ENCODE measurements at places on chromosomes 16 and 17.

DNA sequence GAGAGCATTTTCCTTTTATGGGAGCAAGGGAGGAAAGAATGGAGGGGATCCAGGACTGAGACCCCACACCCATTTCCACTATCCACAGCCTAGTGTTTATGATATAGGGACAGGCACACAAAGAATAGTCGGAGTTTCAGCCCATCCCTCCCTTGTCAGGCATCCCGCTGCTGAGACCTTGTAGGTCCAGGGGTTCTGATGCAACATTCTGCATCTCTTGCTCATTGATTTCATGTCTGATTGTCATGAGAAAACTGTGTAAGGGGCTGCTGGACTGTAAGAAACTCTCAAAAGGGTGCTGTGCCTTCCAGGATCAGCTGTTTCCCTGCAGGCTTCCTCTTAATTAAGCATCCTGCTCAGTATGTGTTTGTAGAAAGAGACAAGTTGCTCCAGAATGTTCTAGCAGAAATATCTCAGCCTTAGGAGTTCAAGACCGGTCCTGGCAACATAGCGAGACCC is 5.3 kb upstream of the POLR3E start:
- no peak for DNase-seq

DNA sequence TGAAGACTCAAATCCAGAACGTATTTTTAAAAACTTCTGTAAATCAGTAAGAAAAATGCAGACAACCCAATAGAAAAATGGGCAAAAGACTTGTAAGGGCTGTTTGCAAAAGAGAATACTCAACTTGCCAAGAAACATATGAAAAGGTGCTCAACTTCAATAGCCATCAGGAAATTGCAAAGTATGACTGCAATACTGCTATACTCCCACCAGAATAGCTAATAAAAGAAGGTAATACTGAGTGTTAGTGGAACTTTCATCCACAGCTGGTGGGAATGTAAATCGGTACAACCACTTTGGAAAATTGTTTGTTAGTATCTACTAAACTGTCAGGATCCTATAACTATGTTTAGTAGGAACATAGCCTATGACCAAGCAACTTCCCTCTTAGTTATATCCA is 48.1 kb downstream of the TBX4 start:
- DNase-seq: no peak

DNA sequence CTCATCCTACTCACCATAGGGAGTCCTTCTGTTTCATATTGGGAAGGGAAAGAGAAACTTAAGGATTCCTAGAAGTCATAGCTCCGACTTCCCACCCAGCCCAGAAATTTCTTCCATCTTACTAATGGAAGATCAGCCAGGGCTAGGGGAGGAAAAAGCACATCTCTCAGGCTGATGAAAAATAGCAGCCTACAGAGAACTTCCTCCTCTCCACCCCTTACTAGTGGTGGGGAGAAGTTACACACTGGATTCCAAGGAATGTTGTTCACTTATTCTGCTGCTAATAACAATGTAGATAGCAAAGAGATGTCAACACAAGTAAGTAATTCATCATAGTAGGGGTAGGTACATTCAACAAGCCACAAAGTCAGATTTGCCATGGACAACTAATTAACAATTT is 94.4 kb downstream of the SPACA3 start:
- no peak for DNase-seq

- DNase-seq: no peak
These were observed 3.2 kb downstream of the TERB1 start for GRCh38 chr16:66798161-66798560.

- no peak for DNase-seq
These were observed 423.5 kb downstream of the SHISA9 start for GRCh38 chr16:13324851-13325250.

DNA sequence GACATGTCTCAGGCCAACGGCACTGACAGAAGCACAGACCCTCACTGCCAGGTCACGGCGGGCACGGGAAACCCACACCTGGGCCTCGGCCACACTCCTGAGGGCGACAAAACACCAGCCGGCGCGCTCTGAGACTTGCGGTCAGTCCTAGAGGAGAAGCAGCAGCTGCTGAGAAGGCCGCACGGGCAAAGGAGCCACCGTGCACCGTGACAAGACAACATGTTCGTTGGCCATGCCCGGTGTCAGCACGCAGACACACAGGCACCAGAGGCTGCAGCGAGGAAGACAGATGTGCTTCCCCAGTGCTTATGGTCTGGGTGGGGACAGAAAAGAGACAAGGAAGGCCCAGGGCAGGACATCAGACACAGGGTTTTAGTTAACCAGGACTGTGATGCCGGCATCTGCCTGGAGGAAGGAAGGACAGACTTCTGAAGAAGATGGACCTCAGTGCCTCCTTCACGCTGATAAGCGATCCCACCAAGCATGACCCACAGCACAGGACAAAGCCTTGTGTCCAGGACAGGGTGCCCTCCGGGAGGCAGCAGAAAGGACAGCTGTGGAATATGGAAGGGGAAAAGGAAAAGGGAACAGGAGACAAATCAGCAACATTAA is 84.0 kb downstream of the ANKRD11 start:
- DNase-seq: no peak

DNA sequence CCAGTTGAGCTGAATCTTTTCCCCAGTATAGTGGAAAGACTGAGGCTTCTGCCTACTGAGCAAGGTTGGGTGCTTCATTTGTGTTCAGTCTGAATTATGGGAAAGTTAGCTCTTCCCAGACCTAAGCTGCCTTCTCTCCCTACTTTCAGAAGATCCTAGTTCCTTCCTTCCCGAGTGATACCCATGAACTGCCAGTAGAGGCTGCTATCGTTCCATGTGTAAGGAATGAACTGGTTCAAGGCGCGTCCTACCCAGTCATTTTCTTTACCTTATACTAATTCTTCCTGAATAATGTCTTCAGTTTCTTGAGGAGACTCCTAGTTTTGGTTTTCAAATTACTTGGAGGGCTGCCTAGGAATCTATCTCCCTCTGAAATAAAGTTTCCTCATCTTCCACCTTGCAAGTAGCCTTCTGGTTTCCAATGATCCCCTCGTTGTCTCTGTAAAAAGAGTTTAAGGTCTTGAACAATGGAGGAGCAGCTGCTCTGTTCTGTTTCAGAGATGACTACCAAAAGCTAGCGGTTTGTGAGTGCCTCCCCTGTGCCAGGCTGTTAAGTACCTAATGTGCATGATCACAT is 934 bp upstream of the AOC2 start:
- peak; percentile 17 for DNase-seq

- no peak for DNase-seq
These were observed 1.8 kb downstream of the ATP2A3 start for GRCh38 chr17:3962217-3962964.

- DNase-seq: no peak
These were observed 19.2 kb downstream of the STRADA start for GRCh38 chr17:63722403-63722802.

- DNase-seq: no peak
These were observed 66.9 kb downstream of the RNF213 start for GRCh38 chr17:80327518-80327917.

DNA sequence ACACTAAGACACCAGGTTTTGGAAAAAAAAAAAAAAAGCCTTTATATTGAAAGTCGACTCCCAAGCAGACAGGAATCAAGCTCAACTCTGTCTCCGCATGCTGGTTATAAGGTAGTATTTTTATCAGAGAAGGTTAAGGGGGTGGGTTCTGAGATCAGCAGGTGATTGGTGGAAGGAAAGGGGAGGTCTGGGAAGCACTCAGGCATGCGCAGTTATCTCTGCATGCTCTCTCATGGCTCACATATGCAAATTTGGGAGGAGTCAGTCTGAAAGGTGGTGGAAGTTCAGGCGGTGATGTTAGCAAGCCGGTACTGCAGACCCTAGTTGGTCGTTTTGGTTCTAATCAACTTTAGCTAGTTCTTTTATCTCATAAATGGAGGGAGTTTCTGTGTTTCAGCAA is 357.6 kb upstream of the C16orf82 start:
- DNase-seq: no peak

DNA sequence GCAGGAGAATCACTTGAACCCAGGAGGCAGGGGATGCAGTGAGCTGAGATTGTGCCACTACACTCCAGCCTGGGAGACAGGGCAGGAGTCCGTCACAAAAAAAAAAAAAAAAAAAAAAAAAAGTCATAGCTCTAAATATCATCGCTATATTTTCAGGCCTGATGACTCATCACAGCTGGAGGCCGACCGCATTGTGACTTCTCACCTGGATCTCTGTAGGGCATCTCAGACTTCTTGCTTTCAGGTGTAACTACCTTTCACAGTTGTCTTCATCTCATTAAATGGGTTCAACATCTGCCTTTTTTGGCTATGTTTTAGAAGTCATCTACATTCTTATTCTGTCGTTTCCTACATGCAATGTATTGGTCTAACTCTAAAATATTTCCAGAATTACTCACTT is 353.1 kb upstream of the MON1B start:
- no peak for DNase-seq

- DNase-seq: no peak
These were observed 18.0 kb downstream of the FAM234A start for GRCh38 chr16:252366-253337.

- DNase-seq: no peak
These were observed 393 bp downstream of the ANKRD11 start for GRCh38 chr16:89489898-89490438.

DNA sequence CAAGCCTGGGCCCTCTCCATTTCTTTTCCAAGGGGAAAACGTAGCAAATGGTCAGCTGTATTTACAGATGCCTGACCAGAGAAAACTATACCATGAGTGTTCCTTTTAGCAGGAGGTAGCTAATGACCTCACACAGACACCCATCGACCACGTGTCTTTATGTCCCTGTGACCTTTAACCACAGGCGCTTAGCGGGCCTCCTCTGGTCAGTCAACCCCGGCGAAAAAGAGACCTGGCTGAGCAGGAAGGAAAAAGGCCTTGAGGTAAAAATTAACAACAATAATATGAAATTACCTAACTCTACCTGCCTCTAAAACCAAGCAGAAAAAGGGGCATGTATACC is 9.1 kb downstream of the NUDT16L1 start:
- DNase-seq: no peak

GRCh38 chr17:4272213-4272971 is 8.6 kb upstream of the ANKFY1 start:
- no peak for DNase-seq

GRCh38 chr17:74951065-74951464 is 15.4 kb downstream of the OTOP3 start:
- DNase-seq: no peak

GRCh38 chr16:86227801-86228200 is 282.5 kb upstream of the FOXF1 start:
- no peak for DNase-seq

DNA sequence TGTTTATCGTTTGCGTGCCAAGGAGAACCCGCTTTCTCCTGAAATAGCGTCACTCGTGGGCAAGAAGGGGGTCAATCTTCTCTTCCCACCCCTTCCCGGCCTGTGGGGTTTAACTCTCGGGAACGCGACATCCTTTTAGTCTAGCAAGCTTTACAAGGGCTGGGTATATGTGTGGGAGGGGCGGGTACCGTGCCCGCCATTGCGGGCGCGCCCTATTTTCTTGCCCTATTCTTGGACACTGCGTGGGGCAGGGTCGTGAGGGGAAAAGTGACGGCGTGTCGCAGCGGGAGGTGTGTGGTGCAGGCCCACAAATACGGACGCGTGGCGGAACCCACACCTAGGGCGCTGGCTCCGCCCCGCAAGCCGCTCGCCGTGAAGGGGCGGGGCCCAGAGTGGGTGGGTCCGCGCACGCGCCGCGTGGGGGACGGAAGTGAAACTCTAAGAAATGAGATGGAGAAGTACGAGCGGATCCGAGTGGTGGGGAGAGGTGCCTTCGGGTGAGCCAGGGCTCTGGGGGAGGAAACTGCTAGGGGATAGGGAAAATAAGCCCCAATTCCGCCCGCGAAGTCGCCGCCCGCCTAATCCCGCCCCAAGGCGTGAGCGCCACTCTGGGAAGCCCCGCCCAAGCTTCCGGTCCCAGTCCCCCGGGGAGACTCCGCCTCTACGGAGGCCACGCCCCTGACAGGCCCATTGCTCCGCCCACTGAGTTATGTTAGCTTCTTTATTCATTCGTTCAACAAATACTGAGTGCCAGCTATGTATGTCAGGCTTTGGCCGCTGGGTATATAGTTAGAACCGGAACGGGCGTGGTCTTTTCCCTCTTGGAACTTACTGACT is at the start of gene NEK8:
Gene NEK8, plus strand, starts transcription at position 425 of the 837 bp plus-strand sequence. Its CDS starts 26 bp downstream, at position 451.
- peak; percentile 98 for DNase-seq

DNA sequence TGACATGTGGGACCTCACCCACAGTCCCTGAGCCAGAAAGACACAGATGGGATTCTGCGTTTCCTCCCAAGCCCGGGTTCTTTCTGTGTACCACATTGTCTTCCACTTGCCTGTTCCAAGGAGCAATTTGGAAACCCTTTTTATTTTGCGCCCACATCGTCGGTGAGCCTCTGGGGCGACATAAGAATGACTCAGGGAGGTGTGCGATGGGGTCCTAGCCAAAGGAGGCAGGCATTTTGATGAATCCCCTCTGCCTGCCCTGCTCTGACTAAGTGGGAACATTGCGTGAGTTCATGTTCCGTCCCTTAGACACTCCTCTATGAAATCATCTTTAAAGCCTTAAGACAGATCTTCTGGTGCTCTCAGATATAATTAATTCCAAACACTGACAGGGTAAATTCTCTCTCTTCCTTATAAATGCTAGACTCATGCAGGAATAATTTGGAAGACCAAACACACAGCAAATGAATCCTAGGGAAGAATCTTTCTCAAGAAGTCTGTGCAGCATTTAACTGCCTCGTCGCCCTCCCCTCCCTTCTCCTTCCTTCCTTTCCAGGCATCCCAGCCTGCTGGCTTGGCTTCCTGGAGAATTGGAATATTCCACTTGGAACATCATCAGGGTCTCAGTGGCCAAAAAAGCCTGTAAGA is 52.7 kb upstream of the FOXF1 start:
- no peak for DNase-seq

DNA sequence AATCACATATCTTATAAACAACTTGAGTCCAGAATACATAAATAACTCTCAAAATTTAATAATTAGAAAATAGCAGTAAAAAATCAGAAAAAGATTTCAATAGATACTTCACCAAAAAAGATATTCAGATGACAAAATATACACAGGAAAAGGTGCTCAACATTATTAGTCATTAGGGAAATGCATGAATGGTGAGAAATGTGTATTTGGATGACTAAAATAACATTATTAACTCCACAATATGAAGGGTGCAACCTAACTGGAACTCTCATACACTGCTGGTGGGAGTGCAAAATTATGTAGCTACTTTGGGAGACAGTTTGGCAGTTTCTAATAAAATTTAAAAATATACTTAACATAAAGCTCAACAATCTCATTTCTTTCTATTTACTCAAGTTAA is 262.3 kb upstream of the AXIN2 start:
- DNase-seq: no peak

DNA sequence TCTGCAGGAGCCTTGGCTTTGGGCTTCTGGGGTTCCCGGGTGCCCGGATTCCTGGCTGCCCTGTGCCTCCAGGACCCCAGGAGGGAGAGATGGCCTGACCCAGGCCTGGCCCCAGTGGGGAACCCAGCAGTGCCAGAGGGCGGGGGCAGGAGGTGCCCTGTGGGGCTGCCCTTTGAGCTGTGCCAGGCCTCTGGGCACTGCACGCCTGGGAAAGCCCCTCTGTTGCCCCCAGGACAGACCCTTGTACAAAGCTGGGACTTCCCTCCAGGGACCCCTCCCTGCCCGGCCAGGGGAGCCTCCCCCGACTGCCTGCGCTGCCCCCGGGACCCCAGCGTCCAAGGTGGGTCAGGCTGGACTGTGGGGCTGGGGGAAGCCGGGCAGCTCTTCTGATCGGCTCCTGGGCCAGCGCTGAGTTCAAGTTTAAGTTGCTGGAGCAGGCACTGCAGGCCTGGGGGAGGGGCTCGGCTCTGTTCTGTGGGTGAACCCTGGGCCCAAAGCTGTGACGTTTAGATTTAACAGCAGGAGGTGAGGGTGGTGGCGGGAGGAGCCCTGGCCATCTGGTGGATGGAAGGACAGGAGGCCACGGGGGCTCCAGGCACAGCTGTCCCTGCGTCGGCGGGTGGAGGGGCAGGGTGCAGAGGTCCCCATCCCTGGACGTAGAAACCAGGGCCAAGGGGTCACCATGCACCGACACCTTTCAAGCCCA is 27.6 kb upstream of the C1QTNF8 start:
- DNase-seq: no peak
